Endothelial cell of coronary artery (primary cell): ENCODE measurements at places on chromosomes 1 and 21. TPM values are rescaled to one million over a fixed set of nuclear protein-coding genes. Genes with fewer than 3 reads are reported as not detected.

The C1orf116 gene
- total RNA-seq: not detected in 2 replicates

The PPM1J gene
- total RNA-seq: 0.63 and 0.85 TPM in 2 replicates

The TMEM125 gene
- not detected in 2 replicates for total RNA-seq

The LCE1E gene
- total RNA-seq: not detected in 2 replicates

The USP48 gene
- total RNA-seq: 74.0 and 81.5 TPM in 2 replicates

The VANGL1 gene
- total RNA-seq: 7.7 and 10.5 TPM in 2 replicates

The PPIAL4G gene
- not detected in 2 replicates for total RNA-seq

The EIF3I gene
- 313 and 378 TPM in 2 replicates for total RNA-seq

The ADGRL2 gene
- 60.6 and 63.3 TPM in 2 replicates for total RNA-seq

The GPR37L1 gene
- not detected in 2 replicates for total RNA-seq

The KCNH1 gene
- not detected in 2 replicates for total RNA-seq

The MAN1C1 gene
- 0.18 and 0.19 TPM in 2 replicates for total RNA-seq

The NCAM2 gene
- total RNA-seq: 0.38 and 0.90 TPM in 2 replicates

The PLA2G2C gene
- total RNA-seq: not detected in 2 replicates

The PRRX1 gene
- total RNA-seq: 2.9 and 3.6 TPM in 2 replicates

The MAP3K7CL gene
- total RNA-seq: 2.9 and 4.7 TPM in 2 replicates

The CCDC181 gene
- total RNA-seq: 0.09 TPM in 2 replicates

The CRYAA gene
- total RNA-seq: not detected in 2 replicates

The NHLH1 gene
- under 0.01 TPM in 1 of 2 replicates, not detected in the other for total RNA-seq

The OR2L5 gene
- total RNA-seq: not detected in 2 replicates

The NCMAP gene
- not detected in 2 replicates for total RNA-seq

The CNIH3 gene
- total RNA-seq: 1.5 and 2.4 TPM in 2 replicates

The MFAP2 gene
- total RNA-seq: 19.5 and 26.9 TPM in 2 replicates

The SPRR2F gene
- total RNA-seq: not detected in 2 replicates

The C2CD4D gene
- total RNA-seq: not detected in 2 replicates

The TMPRSS15 gene
- total RNA-seq: not detected in 2 replicates

The TCEA3 gene
- total RNA-seq: 0.18 and 1.0 TPM in 2 replicates

The SLC22A15 gene
- total RNA-seq: 0.09 and 0.47 TPM in 2 replicates

The SRGAP2B gene
- 54.3 and 82.5 TPM in 2 replicates for total RNA-seq

The HTR6 gene
- not detected in 2 replicates for total RNA-seq

The MTARC1 gene
- total RNA-seq: 2.2 and 2.3 TPM in 2 replicates

The FMN2 gene
- total RNA-seq: 0.28 TPM in 1 of 2 replicates, not detected in the other

The HES3 gene
- not detected in 2 replicates for total RNA-seq

The MPL gene
- total RNA-seq: not detected in 2 replicates

The TDRD5 gene
- total RNA-seq: not detected in 2 replicates

The BCAN gene
- not detected in 2 replicates for total RNA-seq

The NFASC gene
- under 0.01 TPM in 2 replicates for total RNA-seq

The TCHH gene
- total RNA-seq: under 0.01 TPM in 1 of 2 replicates, not detected in the other

The RGS8 gene
- total RNA-seq: not detected in 2 replicates
